Smooth muscle cell of the brain vasculature (primary cell): ENCODE measurements at places on chromosomes 1 and 21.

GRCh38 chr21:25425156-25425555, 182.1 kb downstream of the MRPL39 start:
- no peak for DNase-seq

DNA sequence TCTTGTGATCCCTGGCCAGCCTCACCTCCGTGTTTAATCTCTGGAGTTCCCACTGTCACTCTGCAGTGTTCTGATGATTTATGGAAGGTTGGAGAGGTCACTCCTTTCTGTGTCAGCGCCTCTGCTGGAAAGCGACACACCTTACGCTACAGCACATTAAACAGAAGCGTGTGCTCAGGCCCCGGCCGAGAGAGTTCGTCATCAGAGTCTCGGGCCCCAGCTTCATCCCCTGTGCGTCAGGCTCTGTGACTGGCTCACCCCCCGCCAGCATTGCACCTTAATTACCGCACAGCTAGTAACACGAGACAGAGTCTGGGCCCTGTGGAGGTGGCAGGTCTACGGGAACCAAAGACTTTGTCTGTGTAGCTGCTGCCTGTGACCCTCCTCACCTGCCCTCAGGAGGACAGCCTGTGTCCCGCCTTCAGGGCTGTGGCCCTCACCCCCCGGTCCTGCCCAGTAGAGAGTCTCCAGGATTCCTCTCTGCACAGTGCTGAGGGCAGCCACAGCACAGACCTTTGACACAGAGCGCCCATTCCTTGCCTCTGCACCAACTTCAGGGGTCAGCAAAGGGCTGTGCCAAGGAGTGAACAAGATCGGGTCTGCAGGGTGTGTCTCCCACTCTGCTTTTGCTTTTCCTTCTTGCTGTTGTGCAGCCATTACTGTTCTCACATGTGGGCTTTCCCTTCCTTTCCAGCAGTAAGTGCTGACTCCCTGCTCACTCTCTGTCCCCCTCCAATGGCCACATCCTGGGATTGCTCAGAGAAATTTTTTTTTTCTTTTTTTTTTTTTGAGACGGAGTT, 157.6 kb downstream of the PGBD5 start:
- DNase-seq: peak; percentile 33

- DNase-seq: no peak
These were observed 58.6 kb downstream of the GIPC2 start for GRCh38 chr1:78104322-78104721.

GRCh38 chr1:235943581-235944114, 76.9 kb upstream of the LYST start:
- DNase-seq: peak; percentile 84

DNA sequence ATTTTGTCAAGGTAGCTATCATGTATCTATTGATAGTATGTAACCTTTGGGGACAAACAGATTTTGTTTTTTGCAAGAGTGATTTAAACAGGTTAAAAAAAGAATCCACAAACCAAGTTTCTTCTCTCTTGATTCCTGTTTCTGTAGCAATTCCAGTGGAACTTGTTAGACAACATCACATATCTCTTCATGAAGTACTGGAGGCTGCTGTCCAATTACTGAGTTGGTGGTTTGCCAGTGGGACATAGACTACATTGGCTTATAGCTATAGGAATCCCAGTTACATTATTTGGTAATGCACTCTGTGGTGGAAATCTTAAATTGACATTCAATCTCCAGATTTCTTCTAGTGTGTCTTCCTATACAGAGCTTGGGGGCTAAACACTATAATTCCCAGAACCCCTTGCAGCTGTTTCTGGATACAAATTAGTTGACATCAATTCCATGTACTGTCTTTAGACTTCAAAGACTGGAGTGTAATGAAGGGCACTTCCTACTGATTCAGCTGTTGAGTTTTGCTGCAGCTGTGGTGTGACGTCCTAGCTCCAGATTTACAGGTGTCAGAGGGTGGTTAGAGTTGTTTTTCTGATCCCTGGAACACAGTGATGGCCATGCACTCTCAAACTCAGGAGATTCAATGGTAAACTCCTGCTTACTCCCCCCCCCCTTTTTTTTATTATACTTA, 29.4 kb upstream of the GCLM start:
- no peak for DNase-seq
